ENCODE measurements at places on chromosomes 12 and 14. TPM values are rescaled to one million over a fixed set of nuclear protein-coding genes. Genes with fewer than 3 reads are reported as not detected.

- no peak for DNase-seq
Measured at GRCh38 chr14:95054346-95055280, 102.7 kb downstream of the DICER1 start.

- no peak for DNase-seq
Measured at GRCh38 chr14:39212034-39212433, 21.7 kb upstream of the MIA2 start.

Gene ANO4
- total RNA-seq = 0.21 TPM

DNA sequence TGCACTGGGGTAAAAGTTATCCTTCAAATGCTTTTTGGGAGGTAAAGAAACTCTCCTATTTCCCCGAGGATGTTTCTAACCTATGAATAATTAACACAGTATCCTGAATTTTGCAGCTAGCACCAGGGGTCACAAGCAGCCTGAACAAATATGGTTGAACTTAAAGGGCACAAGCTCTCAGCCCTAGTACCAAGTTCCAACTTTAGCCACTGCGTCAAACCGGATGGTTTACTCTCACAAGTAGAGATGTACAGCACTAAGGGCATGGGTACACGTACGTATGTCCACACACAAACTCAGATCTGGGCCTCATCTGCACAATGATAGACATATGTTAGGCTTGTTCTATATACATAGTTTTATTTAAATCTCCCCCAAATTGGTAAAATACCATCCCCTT, 4.7 kb downstream of the CCDC88C start:
- DNase-seq = no peak

DNA sequence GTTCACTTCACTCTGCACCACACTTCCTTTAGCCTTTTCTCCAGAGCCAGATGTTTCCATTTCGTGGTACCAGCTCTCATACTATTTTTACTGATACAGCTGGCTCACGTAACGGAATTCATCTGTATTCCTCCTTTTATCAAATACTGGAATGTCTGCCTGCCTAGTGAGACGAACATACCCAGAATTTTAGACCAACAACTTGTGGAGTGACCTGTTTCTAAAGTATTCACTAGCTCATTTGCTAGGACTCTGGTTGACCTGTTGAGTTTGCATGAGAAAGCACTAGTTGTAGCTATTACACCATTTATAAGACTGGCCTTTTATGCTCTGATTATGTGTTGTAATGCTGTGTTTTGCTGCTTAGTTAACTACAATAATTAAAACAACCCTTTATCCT, 22.6 kb downstream of the KCNA5 start:
- DNase-seq = no peak

DNA sequence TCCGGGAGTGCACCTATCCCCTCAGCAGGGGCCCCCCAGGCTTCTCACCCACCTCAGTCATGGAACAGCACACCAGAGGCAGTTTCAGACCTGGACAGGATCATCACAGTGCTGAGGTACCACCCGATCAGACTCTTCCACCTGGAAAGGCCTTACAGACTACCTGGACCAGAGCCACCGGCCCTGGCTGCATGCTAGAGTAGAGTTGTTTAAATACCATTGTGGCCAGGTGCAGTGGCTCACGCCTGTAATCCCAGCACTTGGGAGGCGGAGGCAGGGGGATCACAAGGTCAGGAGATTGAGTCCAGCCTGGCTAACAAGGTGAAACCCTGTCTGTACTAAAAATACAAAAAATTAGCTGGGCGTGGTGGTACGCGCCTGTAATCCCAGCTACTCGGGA, 61.5 kb downstream of the TSPAN11 start:
- DNase-seq = no peak

Gene KIF5A
- total RNA-seq = 1.2 TPM

DNA sequence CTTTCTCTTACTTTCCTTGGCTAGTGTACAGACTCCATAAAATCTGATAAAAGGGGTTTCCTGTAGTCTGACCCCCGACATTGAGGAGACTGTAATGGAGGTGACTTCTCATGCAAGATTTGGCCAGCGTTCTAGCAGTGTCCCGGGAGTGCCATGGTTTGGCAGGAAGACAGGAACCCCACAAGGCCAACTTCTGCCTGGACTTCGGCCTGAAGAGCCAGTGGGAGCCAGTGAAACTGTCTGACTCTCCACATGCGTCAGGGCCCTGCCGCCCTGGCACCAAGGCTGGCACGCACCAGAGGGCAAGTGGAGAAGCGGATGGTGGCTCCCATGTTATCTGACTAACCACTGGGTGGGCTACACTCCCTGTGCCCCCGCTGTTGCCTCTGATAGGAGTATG, 70.5 kb downstream of the TMEM260 start:
- no peak for DNase-seq

- no peak for DNase-seq
Measured at GRCh38 chr12:66217342-66217917, 28.4 kb downstream of the IRAK3 start.

DNA sequence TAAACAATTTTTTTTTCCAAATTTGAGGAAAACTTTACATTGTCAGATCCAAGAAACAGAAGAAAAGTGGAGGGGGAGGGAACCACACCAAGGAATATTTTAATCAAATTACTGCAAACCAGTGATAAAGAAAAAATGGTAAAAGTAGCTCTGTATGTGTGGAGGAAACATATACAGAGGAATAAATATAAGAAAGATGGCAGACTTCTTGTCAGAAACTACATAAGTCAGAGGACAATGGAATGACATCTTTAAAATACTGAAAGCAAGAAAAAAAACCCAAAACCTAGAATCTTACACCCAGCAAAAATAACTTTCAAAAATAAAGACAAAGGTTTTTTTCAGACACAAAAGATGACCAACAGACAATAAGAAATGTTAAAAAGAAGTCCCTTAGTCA, 10.2 kb upstream of the LLPH start:
- no peak for DNase-seq

DNA sequence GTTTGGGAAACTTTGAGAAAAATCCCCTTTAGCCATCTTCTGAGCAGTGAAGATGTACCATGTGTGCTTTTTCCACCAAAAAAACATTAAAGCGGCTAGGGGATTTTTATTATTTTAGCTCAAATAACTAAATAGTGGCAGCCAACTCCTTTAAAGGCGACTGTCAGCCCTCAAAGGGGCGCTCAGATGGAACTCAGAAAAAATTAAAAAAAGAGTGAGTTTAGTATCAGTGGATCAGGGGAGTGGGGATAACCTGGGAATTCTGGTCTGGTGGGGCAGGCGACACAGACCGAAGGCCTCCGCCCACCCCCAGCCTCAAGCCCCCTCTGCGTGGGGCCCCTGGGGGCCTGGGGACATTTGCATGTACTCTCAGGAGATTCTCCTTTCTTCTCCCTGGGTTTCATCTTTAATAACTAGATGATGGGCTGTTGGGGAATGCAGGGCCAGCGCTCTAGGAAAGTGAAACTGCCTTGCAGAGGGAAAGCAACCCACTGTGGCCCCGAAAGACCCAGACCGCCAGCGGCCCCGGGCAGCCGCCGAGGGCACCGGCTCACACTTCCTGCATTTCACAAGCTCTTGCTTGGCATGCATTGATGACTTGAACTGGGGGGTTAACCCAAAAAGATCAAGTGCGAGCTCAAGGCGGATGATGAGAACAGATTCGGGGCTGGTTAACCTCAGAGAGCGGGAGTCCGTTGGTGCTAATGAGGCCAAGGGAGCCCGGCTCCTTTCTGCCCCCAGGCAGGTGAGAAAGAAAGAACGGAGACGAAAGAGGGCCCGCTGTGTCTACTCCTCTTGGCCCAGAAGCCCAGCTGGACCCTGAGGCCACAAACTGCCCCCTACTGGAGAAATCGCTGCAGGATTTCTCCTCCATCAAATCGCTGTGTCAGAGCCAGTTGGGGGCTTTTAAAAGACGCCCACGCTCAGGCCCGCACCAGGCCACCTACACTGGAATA, 7.3 kb upstream of the BATF start:
- DNase-seq = no peak

DNA sequence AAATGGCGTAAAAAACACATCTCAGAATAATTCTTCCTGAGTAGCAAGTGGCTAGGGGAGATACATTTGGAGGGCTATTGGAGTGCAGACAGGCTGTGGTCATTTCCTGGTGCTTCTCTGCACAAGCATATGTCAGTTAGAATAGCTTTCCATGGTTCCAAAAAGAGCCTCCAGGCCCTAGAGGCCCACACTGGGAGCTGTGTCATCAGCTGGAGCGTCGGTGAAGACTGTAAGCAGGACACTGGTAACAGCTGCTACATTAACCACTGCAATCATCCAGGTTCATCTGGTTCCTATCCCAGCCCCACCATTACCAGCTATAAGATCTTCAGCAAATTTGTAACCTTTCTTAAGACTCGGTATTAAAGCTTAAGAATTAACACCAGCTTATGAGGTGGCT, 31.7 kb upstream of the APPL2 start:
- no peak for DNase-seq

DNA sequence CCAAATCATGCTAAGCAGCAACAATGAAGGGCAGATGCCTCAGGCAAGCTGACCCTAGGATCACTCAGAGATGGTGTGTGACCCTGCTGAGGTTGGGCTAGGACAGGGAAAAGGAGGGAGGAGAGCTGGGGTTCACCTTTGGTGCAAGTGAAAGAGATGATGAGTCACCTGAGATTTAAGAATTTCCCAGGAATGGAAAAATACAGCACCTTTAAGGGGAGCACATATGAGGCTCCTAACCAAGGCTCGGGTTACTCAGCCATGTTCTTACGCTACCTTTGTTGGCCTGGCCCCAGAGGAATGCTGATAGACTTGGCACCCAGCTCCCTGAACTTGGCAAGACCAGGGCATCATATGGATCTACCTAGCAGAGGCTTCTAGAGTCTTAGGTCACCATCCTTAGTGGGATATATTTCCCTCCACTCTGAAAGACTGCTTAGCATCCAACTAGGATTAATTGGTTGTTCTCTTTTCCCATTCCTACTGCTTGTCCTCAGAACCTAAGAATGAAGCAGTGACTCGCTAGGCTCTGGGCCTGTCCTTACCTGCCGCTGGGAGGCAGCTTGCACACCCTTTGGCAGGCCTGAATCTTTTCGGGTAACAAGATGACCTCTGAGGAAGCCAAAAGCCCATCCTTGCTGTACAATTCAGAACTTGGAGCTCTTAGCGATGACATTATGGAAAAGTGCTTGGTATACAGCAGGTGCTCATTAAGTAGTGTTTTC, 4.0 kb upstream of the NAA25 start:
- no peak for DNase-seq

Gene RHEBL1
- 3.8 TPM for total RNA-seq

DNA sequence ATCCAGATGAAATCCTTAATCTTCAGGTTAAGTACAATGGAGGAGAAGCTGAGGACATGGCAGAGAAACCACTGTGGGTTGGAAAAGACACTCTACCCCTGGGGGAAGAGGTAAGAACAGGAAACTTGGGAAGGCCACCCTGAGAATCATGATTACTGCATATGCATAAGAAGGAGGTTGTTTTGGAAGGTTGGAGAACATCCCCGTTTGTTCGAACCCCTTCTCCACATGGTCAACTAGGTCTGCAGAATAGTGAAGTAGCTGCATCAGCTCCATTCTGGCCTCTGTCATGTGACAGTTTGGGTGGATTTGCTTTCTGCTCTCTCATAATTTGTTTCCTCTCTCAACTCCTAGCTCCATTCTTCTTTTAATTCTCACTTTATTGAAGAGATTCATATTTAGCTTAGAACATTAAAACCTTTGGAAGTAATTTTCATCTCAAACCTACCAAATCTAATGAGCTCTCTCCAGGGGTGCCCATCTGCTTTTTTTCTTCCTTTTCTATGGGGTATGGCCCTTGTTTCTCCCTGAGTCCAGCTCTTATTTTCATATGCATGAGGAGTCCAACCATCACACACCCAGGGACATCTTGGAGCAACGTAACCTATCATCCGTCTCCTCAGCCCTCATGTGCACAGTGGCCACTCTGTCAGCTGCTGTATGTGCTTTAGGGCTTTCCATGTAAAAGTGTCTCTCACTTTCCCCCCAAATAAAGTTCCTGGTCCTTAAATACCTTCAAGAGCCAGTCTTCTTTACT, 820.3 kb downstream of the TMEM121 start:
- no peak for DNase-seq

- no peak for DNase-seq
Measured at GRCh38 chr12:50689437-50689836, 74.5 kb upstream of the ATF1 start.

GRCh38 chr12:128265566-128265965, 1.4 kb upstream of the TMEM132C start:
- no peak for DNase-seq

Gene TPH2
- not detected for total RNA-seq

DNA sequence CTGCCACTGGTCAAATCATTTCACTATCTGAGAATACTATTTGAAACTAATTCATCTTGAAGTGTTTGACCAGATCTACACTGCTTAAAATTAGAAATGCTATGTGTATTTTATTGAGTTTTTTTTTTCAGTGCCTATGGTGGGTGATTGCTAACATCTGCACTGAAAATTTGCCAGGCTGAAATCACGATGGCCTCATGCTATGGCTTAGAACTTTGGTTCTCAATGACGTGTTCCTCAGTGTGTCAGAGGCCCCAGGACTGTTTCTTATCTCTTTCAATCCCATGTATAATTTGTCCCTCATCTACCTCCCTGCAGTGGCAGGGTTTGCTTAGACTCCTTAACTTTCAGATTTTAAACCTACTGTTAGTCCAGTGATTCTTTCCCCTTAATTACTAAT, 36.2 kb upstream of the NKX2-8 start:
- no peak for DNase-seq

Gene SIX6
- total RNA-seq = not detected

Gene DIP2B
- total RNA-seq = 39.3 TPM

GRCh38 chr14:77950371-77951063, 150.6 kb downstream of the ADCK1 start:
- DNase-seq = no peak

DNA sequence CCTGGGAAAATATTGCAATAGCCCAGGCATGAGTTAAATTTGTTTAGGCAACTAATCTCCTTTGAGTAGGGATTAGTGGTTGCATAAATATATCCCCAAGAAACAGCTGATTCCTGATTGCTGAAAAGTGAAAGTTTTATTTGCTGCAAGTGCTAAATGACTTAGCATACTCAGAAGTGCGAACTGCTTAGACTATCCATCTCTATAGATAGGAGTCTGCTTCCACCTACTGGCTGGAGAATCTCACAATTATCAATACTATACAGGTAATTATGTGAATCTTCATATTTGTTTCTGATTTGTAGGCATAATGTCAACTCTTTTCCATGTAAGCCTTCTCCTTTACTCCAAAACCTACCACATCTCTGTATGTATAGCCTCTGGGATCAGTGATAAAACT, 12.0 kb upstream of the SLCO1B3 start:
- no peak for DNase-seq

- no peak for DNase-seq
Measured at GRCh38 chr12:18160901-18161300, 70.9 kb upstream of the RERGL start.

DNA sequence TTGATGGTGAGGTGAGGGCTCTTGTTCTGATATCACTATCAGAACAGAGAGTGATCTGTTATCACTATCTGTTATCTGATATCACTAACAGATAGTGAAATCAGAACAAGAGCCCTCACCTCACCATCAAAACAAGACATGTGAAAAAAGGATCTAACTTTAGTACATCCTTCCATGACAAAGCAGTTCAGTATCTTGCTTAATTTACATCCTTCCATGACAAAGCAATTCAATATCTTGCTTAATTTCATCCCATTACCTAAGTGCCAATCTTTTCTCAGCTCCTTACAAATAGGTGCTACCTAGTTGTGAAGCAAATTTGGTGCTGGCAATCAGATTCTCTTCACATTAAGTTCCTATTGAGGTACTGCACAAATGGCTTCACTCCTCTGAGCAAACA, 1865.6 kb upstream of the FLRT2 start:
- DNase-seq = no peak
